Aorta (tissue), 5 donors: ENCODE measurements at places on chromosomes 5 and 9.

DNA sequence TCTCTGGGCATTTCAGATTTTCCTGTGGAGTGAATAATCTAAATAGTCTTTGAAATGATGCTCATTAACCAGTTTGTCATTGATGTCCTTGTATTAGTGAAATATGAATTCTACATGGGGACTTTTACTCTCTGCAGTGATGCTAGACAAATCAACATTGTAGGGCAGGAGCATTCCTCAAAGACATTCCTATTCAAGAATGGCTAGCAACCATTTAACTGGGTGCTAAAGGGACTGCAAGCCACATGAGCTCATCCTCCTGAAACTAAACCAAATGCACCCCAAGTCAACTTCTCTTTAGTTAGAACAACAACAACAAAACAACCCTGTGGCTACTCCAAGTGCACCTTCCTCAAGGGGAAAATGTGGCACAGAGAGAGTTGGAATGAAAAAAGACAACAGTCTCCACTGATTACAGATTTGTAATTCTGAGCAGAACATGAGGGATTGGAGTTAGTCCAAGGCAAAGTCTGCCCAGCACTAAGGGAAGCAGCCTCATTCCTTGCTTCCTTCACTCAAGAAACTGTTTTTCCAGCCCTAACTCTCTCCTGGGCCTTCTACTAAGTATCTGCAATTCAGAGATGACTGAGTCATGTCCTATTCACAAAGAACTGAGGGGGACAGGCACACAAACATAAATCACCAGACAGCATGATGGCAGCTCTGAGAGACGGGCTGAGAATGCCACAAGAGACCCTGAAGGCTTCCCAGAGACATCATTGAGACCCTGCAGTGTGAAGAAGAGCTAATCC is 82.0 kb upstream of the WWC1 start:
- DNase-seq: no peak

DNA sequence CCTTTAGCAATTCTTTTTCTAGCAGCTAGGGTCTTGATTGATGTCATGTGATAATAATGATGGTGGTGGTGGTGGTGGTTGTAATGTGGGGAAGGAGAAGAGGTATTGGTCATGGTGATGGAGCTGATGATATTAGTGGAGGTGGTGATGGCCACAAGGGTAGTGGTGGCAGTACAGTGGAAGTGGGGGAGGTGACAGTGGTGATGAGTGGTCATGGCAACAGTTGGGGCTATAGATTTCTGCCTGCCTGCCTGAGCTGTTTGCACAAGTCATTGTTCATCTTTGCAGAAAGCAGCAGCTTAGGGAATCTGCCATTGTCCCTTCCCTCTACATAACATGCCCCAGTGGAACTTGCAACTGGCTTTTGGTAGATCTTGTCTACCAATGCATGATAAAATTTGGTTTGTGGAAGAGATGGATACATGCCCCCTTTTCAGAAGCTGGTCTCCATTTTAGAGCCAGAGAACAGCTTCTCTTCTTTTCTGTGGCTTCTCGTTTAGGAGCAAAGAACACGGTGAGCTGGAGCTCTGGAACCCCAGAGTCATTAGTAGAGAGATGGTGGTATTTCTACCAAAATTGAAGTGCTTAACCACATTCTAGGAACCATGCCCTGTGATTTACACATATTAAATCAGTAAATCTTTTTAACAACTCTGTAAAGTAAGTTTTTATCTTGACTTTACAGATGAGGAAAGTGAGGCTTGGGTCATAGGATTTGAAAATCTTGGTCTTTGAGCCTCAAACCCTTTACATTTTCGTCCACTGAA is 100.3 kb downstream of the AOPEP start:
- DNase-seq: no peak

GRCh38 chr5:658103-658502 is 35.0 kb downstream of the TPPP start:
- no peak for DNase-seq

- no peak for DNase-seq
Measured at GRCh38 chr5:53360811-53361210, 119.6 kb upstream of the FST start.
